Foreskin melanocyte (primary cell): ENCODE measurements at places on chromosomes 12 and 14.

DNA sequence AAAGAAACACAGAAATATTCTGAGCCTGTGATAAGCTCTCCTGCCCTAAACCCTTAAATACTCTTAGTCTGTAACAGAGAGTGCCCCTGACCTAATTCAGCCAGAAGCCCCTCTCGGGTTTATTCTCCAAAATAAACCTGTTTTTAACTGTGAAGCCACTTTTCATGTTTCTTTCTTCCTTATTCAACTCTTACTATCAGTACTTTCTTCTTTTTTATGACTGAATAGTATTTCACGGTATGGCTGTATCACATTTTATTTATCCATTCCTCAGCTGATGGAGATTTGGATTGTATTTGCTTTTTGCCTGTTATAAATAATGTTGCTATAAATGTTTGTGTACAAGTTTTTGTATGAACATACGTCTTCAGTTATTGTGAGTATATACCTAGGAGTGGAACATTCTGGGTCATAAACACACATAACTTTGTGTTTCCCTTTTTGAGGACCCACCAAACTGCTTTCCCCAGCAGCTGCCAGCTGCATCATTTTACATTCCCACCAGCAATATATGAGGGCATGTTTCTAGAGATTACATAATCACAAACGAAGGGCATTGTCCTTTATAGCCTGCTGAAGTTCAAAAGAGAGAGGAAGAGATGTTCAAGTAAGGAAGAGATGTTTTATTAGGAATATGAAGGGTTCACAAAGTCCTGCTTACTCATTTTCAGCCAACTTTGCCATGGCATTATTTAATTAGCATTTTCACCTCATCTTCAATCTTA lies 199.4 kb upstream of the NUDT4 start:
- no peak for DNase-seq

DNA sequence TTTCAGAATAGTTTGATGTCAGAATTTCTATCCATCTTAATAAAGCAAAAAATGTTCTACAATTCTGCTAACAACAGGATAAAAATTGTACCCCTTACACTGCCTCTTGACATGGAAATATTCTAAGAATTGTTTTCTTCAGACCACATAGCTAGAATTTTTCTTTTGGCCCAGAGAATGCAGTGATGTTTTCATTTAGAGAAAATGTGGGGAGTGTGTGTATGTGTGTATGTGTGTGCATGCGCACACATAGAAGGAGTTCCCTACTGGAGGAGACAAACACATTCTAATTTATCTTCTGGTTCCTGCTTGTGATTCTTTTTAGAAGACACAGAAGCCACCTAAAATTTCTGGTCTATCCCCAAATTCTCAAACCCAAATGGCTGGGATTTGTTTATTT lies 1145.7 kb downstream of the VRK1 start:
- no peak for DNase-seq

GRCh38 chr14:64569138-64569631 lies 19.4 kb downstream of the PPP1R36 start:
- DNase-seq = peak; percentile 79

GRCh38 chr12:49578471-49579112 lies 10.7 kb upstream of the MCRS1 start:
- no peak for DNase-seq

DNA sequence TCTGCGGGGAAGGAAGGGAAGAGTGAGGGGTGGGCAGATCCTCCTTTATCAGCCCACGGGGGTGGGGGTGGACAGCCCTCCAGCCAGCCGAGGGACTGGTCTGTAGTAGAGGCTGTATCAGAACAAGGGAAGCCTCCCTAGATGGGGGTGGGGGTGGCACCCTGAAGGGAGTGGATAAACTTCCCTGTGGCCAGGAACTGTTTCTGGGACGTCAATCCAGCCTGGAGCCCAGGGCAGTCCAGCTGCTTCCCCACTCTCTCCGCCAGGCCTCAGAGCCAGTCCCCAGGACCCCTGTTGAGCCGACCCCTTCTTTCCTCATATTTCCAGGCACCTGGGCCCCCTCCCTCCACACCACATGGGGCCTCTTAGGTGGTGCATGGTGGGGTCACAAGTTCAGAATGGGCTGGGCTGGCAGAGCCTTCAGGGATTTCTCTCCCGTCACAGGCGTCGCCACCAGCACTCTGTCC lies 6.7 kb downstream of the PLD4 start:
- no peak for DNase-seq

DNA sequence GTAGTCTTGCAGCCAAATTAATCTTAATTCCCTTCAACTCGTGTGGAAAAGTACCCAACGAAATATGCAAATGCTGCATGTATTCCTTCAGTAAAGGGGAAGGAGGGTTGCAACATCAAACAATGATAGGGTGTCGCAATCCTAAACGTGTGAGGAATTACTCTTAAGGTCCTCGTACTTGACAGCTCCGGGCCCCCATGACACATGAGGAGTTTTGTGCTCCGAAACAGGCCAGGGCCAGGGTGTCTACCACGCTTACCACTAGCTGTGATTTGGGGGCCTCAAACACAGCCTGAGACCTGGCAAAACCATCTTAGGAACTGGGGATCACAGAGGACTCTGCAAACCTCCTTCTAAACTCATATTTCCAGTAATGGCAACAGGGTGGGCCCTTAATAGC lies 20.4 kb downstream of the FOS start:
- DNase-seq = no peak

DNA sequence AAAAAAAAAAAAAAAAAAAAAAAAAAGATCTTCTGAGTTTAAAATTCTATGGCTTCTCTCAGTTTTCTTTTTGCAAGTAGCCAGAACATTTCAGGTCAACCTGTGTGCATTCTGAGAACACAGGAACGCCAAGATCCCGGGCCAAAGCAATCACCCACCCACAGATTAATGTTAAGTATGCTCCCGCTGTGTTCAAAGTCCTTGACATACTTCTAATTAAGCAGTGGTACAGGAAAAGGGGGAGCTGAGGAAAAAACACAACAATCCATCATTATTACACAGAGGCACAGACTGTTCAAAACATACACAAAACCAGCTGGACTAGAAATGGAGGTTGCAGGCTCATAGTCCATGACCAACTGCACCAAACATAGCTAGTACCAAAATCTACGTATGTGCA lies 2.8 kb downstream of the FBXO21 start:
- DNase-seq = no peak

- DNase-seq = no peak
Observed at GRCh38 chr14:61518403-61518802, 176.9 kb upstream of the HIF1A start.

- no peak for DNase-seq
Observed at GRCh38 chr14:48628870-48629269, 953.5 kb upstream of the MDGA2 start.

GRCh38 chr12:114248527-114248926 lies 157.4 kb downstream of the TBX5 start:
- DNase-seq = no peak

DNA sequence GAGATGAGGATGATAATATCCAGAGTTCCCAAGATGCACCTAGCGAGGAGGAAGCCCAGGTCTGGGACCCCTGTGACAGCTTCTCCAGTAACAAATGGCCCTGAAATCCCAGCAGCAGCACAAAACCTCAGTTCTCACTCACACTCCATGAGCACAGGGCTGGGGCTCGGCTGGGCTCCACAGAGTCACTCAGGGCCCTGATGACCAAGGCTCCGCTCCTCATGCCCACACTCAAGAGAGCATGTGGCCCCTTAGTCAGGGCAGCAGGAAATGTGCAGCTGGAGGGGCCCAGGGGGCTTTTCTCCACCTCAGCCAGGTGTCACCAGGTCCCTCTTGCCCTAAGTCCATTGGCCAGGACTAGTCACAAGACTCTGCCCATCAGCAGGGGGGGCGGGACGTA lies 242.7 kb upstream of the SFSWAP start:
- DNase-seq = no peak

DNA sequence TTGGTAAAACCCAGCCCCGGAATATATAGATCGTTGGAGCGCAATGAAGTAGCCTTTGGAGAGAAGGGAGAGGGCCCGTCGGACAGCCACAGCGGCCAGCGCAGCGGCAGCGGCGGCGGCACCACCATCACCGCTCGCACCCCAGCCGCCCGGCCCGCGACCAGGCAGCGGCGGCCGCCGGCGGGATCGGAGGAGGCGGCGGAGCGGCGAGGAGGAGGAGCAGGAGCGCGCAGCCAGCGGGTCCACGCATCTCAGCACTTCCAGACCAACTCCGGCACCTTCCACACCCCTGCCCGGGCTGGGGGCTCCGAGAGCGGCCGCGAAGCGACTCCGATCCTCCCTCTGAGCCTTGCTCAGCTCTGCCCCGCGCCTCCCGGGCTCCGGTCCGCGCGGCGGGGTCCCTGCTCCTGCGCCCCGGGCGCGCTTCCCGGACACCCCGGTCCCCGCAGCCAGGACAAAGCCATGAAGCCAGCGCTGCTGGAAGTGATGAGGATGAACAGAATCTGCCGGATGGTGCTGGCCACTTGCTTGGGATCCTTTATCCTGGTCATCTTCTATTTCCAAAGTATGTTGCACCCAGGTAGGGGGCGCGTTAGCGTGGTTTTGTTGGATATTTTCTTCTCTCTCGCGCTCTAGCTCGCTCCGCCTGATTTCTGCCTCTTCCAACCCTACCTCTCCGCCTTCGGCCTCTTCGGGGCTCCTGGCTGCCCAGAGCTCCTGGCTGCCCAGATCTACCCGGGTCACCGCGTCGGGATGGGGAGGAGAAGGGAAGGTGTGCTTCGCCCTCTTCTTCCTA lies 400 bp downstream of the CHST11 start:
- DNase-seq = peak; percentile 62

DNA sequence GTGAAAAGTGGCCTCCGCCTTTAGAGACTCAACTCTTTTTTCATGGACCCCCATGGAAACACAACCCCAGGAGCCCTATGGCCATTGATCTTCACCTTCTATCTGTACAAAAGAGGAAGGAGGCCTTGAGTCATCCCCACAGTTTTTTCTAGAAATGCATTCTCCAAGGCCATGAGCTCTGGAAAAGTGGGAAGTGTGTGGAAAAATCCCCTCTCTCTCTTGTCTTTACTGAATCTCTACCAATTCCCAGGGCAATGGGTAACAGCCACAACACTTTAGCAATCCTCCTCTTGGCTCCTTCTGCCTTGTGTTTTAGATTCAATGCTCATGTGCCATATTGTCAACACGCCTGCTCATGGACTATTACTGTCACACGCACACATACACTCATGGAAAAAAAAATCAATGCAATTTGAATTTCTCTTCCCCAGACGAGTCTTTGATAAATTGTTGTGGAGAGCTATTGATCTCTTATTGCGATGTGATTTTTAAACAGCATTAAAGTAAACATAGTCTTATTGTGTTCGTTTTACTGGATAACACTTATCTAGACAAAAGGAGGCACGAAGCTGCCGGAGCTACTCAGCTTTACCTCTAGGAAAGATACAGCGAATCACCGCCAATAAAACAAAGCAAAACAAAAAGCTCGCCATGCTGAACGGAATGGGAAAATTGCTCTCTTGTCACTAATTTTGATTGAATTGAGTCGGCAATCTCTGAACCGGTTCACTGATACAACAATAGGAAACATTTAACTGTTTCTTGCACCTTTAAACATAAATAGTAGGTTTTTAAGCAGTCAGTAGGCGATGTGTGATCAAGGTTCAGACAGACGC lies 260.3 kb downstream of the VRK1 start:
- no peak for DNase-seq

DNA sequence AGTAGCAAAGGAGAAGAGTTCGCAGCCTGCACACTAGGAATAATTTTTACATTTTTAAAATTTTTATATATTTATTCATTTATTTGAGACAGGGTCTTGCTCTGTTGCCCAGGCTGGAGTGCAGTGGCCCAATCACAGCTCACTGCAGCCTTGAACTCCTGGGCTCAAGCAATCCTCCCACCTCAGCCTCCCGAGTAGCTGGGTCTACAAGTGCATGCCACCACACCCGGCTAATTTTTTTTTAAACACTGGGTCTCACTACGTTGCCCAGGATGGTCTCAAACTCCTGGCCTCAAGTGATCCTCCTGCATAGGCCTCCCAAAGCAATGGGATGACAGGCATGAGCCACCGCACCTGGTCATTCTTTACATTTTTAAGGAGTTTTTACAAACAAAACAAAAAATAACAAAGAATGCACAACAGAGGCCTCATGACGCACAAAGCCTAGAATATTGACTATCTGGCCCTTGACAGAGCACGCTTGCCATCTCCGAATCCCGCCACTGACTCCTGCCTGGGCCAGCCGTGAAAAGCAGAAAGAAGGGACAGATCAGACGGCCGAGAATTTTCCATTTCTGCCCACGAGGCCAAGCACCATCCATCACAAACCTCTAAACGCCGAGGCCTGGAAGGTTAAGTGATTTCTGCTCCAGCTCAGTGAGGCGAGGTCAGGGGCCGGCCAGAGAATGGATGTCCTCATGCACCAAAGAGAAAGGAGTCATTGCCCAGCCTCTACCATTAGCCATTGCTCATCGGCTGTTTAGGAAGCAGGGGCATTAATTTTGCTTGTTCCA lies 120.0 kb downstream of the SCARB1 start:
- no peak for DNase-seq

DNA sequence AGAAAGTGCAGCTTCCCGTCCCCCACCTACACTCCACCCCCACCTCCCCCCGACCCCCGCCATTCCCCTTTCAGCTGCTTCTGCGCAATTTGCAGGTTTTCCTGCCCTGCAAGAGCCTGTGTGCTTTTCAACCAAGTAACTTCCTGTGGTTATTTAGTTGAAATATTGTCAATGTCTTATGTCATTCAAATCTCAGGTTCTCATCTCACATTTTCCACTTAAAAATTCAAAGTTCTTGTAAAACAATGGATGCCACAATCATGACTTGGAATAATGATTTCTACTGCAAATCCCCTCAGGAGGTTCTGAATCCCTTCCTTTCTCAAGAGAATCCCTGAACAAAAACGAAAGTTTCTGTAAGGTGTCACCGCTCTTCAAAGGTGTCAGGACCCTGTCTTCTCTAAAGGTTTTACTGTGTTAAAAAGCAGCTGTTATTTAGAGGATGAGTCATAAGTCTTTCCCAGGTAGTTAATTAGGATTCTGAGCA lies 31.6 kb downstream of the WBP11 start:
- DNase-seq = no peak

GRCh38 chr12:56905852-56906251 lies 28.4 kb downstream of the SDR9C7 start:
- DNase-seq = no peak

- DNase-seq = no peak
Observed at GRCh38 chr14:104938436-104938835, 13.8 kb downstream of the PLD4 start.

DNA sequence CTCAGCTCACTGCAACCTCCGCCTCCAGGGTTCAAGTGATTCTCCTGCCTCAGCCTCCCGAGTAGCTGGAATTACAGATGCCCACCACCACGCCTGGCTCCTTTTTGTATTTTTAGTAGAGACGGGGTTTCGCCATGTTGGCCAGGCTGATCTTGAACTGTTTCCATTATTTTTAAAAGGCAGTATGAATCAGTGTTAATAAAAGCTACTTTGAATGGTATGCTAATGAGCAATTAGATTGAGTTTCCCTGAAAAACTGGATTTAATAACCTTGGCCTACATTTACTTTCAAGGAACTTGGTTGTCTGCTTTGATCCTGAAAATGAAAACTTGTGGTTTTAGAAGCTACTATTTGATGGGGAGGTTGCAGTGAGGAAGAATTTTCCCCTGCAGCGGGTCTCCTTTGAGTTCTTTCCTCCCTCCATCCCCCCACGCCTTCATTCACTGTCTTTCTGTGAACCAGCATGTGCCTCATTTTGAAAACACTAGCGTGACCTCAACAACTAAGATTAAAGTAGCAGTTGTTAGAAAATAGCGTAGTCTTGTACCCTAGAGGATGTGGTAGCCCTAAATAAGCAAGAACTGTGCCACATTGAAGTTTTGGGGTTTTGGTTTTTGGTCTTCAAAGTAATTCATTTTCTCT lies 17.8 kb upstream of the RPS6KA5 start:
- DNase-seq = peak; percentile 17

- DNase-seq = peak; percentile 17
Observed at GRCh38 chr14:73188501-73188911, 48.8 kb upstream of the PAPLN start.

GRCh38 chr14:99887407-99887806 lies 94.2 kb downstream of the EML1 start:
- no peak for DNase-seq
